GM04504 (cell line): ENCODE measurements at places on chromosomes 4 and X.

- no peak for DNase-seq
These were observed 101.6 kb downstream of the FAM193A start for GRCh38 chr4:2637956-2638552.

DNA sequence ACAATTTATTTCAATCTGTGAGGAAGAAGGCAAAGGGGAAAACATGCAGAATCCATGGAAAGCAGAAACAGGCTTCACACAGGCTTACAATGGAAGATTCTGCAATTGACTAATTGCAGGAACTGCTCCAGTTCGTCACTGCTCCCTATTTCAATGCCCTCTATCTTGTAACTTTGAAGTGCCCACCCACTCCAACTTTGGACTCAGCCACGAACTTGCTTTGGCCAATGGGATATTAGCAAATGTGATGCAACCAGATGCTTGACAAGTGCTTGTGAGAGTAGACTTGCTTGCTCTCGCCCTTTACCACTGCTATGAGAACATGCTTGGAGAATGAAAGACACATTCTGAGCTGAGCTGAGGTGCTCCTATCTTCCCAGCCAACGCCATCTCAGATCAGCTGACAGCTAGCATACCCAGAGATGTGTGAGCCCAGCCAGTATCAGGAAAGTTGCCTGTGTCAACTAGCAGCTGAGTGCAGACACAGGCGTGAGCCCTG lies 105.7 kb upstream of the PTCHD1 start:
- no peak for DNase-seq

DNA sequence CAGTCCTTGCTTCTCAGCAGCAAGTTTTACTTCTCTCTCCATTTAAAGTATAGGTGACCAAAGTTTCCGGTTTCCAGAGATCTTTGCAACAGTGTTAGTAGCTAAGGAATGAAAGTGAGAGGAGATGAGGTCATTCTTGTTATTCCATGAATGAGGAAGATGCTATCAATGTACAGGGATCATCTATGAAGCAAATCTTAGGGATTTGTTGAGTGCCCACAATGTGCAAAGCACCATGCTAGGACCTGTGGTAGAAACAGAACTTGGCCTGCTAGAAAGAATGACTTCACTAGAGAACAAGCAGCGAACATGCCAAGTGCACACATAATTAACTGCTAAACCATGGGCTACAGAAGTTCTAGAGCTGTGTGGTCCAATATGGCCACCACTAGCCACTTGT lies 112.5 kb downstream of the MID1 start:
- DNase-seq: no peak

- DNase-seq: peak; percentile 84
These were observed 204.8 kb downstream of the VEGFC start for GRCh38 chr4:176587920-176588319.
